ENCODE measurements at places on chromosomes 3 and 15.

GRCh38 chr3:20836801-20837200, 650.8 kb upstream of the SGO1 start:
- no peak overlapping the region for H3K4me3 ChIP-seq
- no peaks in the 10 kb centered on the region for H3K27me3 ChIP-seq
- H3K36me3 ChIP-seq: no peaks in the 10 kb centered on the region
- peaks cover 22% of the 10 kb centered on the region for H3K4me1 ChIP-seq
- no peak for DNase-seq

GRCh38 chr3:53778153-53778552, 68.1 kb downstream of the CHDH start:
- DNase-seq: no peak
- H3K27me3 ChIP-seq: peaks cover 5% of the 10 kb centered on the region

- H3K27me3 ChIP-seq: peaks cover 5% of the 10 kb centered on the region
- no peaks in the 10 kb centered on the region for H3K36me3 ChIP-seq
- H3K4me1 ChIP-seq: peaks cover 27% of the 10 kb centered on the region
- no peak for DNase-seq
Observed at GRCh38 chr3:180656406-180656805, 22.9 kb downstream of the CCDC39 start.

- H3K27ac ChIP-seq: no peak overlapping the region
- no peak overlapping the region for H3K4me3 ChIP-seq
- H3K4me1 ChIP-seq: peaks cover 18% of the 10 kb centered on the region
- DNase-seq: no peak
- H3K36me3 ChIP-seq: no peaks in the 10 kb centered on the region
- peaks cover 20% of the 10 kb centered on the region for H3K27me3 ChIP-seq
Observed at GRCh38 chr15:65056106-65056505, 10.9 kb downstream of the SLC51B start.

DNA sequence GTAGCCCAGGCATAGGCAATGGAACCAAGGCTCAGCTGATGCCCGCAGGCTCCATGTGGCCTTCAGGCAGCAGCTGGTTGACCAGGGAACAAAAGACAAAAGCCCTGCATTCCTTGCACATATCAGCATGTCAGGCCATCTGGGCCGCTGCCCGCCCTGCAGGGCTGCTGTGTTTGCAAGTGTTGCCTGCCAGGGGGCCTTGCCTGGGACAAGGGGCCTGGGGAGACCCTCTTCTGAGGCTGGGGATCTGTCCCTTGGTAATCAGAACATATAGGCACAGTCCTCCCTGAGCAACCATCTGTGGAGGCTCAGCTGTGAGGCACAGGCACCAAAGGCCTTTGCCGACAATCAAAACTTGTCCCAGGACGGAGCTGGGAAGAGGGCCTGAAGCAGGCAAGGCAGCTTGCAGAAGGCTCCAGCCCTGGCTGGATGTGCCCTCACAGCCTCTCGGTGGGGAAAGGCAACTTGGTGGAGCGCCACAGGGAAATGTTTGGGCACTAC, 138.2 kb downstream of the TPRA1 start:
- no peak for DNase-seq
- peaks cover 17% of the 10 kb centered on the region for H3K4me1 ChIP-seq
- H3K4me3 ChIP-seq: no peak overlapping the region
